T-helper 2 cell (primary cell): ENCODE measurements at places on chromosomes 6 and 20.

- DNase-seq: no peak
Observed at GRCh38 chr20:48832405-48832730, 4.6 kb upstream of the PREX1 start.

DNA sequence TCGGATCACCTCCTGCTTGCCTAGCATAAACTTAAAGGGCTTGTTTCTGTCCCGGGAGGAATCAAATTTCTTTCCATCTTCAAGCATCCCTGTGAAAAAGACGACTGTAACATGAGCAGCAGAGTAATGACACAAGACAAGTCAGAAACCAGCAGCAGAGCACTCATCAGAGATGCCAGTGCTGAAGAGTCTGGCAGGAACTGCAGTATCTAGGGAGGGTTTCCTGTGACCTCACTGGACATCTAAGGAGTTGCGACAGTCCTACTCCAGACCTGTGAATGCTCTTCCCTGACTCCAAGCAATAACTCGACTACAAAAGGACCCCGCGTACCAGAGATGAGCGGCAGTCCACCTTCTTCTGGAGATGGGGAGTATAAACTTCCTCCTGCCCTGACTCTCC, 17.3 kb downstream of the FKBP1A start:
- DNase-seq: no peak

DNA sequence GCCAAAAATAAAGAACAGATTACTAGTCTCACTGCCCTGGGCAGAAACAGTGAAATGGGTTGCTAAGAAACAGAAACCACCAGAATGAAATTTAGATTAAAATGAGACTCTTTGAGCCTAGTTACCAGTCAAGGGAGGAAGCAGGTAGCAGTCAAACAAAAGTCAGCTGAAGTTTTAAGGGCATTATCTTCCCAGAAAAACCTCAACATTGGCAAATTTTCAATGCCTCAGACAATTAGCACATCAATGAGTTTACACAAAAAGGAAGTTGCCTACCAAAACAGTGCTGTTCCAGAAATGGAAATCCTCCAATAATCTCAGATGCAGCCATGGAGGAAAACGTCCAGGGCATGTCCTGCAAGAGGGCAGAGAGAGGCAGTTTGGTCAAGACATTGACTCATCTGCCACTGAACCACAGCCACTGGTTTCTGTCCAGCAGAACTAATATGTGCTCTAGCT, 399.7 kb upstream of the ADGRB3 start:
- DNase-seq: no peak

- no peak for DNase-seq
Observed at GRCh38 chr6:160962835-160963623, 28.5 kb upstream of the MAP3K4 start.

DNA sequence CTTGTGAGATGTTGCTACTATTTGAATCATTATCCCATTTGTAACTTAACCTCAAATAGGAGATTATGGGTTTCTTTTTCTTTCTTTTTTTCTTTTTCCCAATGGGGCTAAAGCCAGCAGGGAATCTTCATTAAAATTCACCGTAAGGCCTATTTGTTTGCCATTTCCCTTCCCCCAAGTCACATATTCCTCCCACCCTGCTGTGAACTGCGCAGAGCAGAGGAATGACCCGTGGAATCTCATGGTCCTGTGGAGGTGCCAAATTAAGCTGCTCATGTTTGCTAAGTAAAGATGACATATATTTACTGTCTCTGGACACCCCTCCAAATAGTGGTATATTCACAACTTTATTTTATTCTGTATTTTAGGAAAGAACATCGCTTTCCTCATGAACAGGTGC, 699.3 kb downstream of the RNF144B start:
- DNase-seq: no peak
